ENCODE measurements at places on chromosomes 3 and 15. TPM values are rescaled to one million over a fixed set of nuclear protein-coding genes. Genes with fewer than 3 reads are reported as not detected.

DNA sequence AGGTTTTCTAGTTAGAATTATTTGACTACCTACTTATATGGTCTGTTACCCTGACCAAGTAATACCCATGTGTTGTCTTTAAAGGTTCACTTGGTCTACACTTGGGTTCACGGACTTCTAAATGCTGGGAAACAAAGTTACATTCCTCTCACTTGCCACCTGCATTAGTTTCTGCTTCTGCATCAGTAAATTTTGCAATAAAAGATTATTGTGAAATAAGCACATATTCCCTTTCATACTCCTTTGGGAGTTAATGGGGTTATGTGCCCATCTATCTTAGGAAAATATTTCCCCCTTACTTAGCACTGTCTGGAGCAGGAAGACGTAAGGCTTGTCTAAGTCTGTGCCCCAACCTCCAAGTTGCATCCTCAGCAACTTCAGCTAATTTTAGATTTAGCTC is 160.7 kb downstream of the FRMD5 start:
- no peak for DNase-seq
- no peaks in the 10 kb centered on the region for H3K27me3 ChIP-seq
- no peaks in the 10 kb centered on the region for H3K36me3 ChIP-seq

GRCh38 chr15:90989040-90989768 is 5.1 kb downstream of the PRC1 start:
- H3K27ac ChIP-seq, result no peak overlapping the region
- H3K36me3 ChIP-seq, result peaks cover 2% of the 10 kb centered on the region
- no peak overlapping the region for H3K4me3 ChIP-seq

GRCh38 chr3:150636258-150636657 is 33.1 kb downstream of the SELENOT start:
- peaks cover 14% of the 10 kb centered on the region for H3K4me1 ChIP-seq
- no peak overlapping the region for H3K27ac ChIP-seq
- H3K27me3 ChIP-seq, result no peaks in the 10 kb centered on the region

GRCh38 chr3:62724503-62724902 is 150.7 kb downstream of the CADPS start:
- no peaks in the 10 kb centered on the region for H3K27me3 ChIP-seq
- H3K4me3 ChIP-seq, result no peak overlapping the region
- H3K36me3 ChIP-seq, result no peaks in the 10 kb centered on the region
- no peak overlapping the region for H3K27ac ChIP-seq
- DNase-seq, result no peak

GRCh38 chr15:55250941-55251340 is 38.7 kb downstream of the RAB27A start:
- H3K4me1 ChIP-seq, result peaks cover 5% of the 10 kb centered on the region
- no peaks in the 10 kb centered on the region for H3K27me3 ChIP-seq
- no peak overlapping the region for H3K27ac ChIP-seq
- H3K36me3 ChIP-seq, result no peaks in the 10 kb centered on the region

DNA sequence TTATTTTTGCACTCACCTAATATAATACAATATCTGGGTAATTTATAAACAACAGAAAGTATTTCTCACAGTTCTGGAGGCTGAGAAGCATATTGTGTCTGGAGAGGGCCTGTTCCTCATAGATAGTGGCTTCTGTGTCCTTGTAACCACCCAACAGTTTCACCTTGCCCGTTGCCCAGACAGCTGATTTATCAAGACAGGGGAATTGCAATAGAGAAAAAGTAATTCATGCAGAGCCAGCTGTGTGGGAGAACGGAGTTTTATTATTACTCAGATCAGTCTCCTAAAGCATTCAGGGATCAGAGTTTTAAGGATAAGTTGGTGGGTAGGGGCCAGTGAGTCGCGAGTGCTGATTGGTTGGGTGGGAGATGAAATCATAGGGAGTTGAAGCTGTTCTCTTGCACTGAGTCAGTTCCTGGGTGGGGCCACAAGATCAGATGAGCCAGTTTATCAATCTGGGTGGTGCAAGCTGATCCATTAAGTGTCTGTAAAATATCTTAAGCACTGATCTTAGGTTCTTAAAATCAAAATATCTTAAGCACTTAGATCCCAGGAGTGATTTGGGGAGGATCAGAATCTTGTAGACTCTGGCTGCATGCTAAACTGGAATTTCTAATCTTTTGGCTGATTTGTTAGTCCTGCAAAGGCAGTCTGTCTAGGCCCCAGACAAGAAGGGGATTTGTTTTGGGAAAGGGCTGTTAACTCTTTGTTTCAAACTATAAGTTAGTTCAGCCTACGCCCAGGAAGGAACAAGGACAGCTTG is 33.9 kb upstream of the C15orf39 start:
- peaks cover 9% of the 10 kb centered on the region for H3K4me1 ChIP-seq
- no peak overlapping the region for H3K27ac ChIP-seq
- no peak overlapping the region for H3K4me3 ChIP-seq
- no peaks in the 10 kb centered on the region for H3K27me3 ChIP-seq
- peaks cover 6% of the 10 kb centered on the region for H3K36me3 ChIP-seq

DNA sequence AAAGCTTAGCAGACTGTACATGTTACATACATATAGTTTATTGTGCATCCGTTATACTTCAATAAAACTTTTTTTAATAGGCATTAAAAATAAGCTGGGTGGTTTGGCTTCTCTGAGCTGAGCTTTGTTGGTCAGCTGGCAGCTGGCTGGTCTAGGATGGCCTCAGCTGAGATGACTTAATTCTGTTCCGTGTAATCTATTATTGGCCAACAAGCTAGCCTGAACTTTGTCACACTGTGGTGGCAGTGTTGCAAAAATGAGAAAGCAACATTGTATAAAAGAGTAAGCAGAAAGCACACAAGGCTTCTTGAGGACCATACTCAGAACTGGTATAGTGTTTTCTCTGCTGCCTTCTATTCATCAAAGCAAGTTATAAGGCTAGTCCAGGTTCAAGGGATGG is 45.2 kb downstream of the CGGBP1 start:
- H3K36me3 ChIP-seq, result no peaks in the 10 kb centered on the region
- H3K27ac ChIP-seq, result no peak overlapping the region
- no peaks in the 10 kb centered on the region for H3K27me3 ChIP-seq
- no peak overlapping the region for H3K4me3 ChIP-seq
- DNase-seq, result no peak

- no peaks in the 10 kb centered on the region for H3K36me3 ChIP-seq
- H3K27me3 ChIP-seq, result no peaks in the 10 kb centered on the region
- H3K4me1 ChIP-seq, result no peaks in the 10 kb centered on the region
- no peak overlapping the region for H3K27ac ChIP-seq
These were observed 391.6 kb upstream of the PROK2 start for GRCh38 chr3:72176537-72177041.

DNA sequence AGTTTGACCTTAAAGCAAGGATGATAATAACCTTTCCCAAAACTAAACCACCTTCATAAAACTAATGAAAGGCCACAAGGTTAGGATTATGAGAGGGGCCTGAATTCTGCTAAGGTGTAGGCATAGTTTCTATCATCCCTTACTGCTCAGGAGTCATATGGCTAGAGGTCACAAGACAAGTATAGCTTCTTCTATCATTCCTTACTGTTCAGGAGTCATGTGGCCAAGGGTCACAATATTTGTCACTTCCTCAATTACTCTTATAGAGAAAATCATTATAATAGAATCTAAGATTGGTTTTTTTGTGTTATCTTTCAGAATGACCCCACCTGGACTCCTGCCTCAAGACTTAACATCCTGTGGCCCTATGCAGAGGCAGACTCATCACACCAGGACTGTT is 36.6 kb downstream of the HERC1 start:
- no peaks in the 10 kb centered on the region for H3K36me3 ChIP-seq
- H3K4me3 ChIP-seq, result no peak overlapping the region
- peaks cover 14% of the 10 kb centered on the region for H3K4me1 ChIP-seq

GRCh38 chr15:76996526-76997401 is 1.8 kb downstream of the PSTPIP1 start:
- no peak overlapping the region for H3K27ac ChIP-seq
- H3K4me1 ChIP-seq, result no peaks in the 10 kb centered on the region
- H3K27me3 ChIP-seq, result no peaks in the 10 kb centered on the region
- H3K36me3 ChIP-seq, result no peaks in the 10 kb centered on the region

DNA sequence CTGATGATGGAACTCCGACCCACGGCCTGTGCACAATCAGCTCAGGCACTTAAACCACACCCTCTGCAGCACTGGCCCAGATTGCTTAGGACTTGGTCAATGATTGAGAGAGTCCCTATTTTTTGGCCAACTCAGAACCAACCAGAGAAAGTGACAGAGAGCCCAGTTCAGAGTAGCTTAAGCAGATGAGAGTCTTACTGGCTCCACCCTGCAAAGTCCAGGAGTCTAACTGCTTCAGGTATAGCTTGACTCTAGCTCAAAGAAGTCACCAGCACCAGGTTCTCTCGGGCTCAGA is 20.1 kb downstream of the SLC6A20 start:
- no peak overlapping the region for H3K4me3 ChIP-seq
- H3K27me3 ChIP-seq, result no peaks in the 10 kb centered on the region
- no peaks in the 10 kb centered on the region for H3K36me3 ChIP-seq
- peaks cover 6% of the 10 kb centered on the region for H3K4me1 ChIP-seq
- no peak for DNase-seq

DNA sequence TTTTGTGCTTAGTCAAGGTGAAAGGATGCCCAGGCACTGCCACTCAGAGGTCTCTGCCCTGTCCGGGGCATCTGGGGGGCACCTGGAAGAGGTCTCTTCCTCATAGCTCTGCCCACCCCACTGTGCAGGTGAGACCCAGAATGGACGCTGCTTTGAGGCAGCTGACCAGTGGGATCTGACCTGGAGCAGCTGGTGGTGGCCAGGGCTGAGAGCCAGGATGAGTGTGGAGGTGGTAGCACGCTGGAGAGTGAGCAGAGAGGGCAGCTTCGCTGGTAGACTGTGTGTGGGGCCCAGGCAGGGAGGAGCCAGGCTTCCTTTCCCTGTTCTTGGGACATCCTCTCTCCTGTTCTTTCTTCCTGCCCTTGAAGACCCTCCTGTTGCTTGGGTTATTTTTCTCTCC is 32.2 kb upstream of the PLA2G4E start:
- no peak for DNase-seq
- no peak overlapping the region for H3K4me3 ChIP-seq
- H3K27ac ChIP-seq, result no peak overlapping the region
- no peaks in the 10 kb centered on the region for H3K27me3 ChIP-seq

GRCh38 chr15:69954666-69955065 is 143.1 kb downstream of the TLE3 start:
- no peaks in the 10 kb centered on the region for H3K36me3 ChIP-seq
- H3K4me3 ChIP-seq, result no peak overlapping the region

DNA sequence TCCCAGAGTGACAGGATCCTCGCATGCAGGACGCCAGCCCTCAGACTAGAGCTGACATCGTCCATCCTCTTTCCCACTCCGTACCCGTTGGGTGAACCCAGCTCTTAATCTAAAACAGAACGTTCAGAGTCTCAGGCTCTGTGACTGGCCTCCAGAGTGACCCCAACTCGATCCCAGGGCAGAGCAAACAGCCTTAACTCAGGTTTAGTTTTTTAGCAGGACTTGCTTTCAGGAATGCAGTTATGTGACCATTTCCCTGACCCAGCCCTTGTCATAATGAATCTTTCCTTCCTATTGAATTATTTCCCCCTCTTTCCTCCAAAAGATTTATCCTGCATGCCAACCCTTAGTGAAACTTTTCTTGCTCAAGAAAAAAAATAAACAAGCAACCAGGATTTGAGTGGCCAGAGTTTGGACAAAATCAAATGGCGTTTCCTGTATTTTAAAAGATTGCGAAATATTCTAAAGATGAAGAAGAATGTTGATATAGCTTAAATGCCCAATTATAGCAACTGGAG is 47.8 kb upstream of the RARB start:
- no peak overlapping the region for H3K4me3 ChIP-seq
- no peak for DNase-seq
- H3K4me1 ChIP-seq, result no peaks in the 10 kb centered on the region
- no peak overlapping the region for H3K27ac ChIP-seq
- H3K36me3 ChIP-seq, result no peaks in the 10 kb centered on the region

GABRA5 gene
- 15.5 TPM for total RNA-seq

HAPLN3 gene
- 62.6 TPM for total RNA-seq

UROC1 gene
- not detected for total RNA-seq

MYZAP gene
- 0.66 TPM for total RNA-seq

TRIM59 gene
- 46.2 TPM for total RNA-seq

DISP2 gene
- 1.0 TPM for total RNA-seq

CLEC3B gene
- not detected for total RNA-seq

CEMIP gene
- total RNA-seq, result 4.1 TPM

ILDR1 gene
- total RNA-seq, result 0.97 TPM

KLF15 gene
- total RNA-seq, result 14.0 TPM

PLA2G4F gene
- total RNA-seq, result not detected

EPB42 gene
- not detected for total RNA-seq

CHL1 gene
- 1.9 TPM for total RNA-seq

Data from GM23338 (cell line).